ENCODE measurements at places on chromosomes 5 and 9.

- DNase-seq, result no peak
These were observed 33.4 kb downstream of the SEMA5A start for GRCh38 chr5:9512457-9512856.

DNA sequence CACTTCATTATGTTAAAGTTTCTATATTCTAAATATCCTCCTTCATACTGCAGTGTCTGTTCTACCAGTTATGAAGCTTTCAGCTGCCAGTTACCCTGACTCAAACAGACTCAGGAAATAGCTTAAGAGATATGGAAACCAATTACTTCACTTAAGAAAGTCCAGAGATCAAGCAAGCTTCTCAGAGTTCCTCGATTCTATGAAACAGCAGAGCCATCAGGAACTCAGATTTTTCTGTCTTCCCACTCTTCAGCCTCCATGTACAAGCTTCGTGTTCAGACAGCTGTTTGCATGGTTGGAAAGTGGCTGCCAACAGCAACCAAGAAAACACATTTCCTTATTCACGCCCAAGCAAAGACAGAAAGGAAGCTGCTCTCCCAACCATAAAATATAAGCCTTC lies 216.1 kb downstream of the ACTL7B start:
- DNase-seq, result no peak

DNA sequence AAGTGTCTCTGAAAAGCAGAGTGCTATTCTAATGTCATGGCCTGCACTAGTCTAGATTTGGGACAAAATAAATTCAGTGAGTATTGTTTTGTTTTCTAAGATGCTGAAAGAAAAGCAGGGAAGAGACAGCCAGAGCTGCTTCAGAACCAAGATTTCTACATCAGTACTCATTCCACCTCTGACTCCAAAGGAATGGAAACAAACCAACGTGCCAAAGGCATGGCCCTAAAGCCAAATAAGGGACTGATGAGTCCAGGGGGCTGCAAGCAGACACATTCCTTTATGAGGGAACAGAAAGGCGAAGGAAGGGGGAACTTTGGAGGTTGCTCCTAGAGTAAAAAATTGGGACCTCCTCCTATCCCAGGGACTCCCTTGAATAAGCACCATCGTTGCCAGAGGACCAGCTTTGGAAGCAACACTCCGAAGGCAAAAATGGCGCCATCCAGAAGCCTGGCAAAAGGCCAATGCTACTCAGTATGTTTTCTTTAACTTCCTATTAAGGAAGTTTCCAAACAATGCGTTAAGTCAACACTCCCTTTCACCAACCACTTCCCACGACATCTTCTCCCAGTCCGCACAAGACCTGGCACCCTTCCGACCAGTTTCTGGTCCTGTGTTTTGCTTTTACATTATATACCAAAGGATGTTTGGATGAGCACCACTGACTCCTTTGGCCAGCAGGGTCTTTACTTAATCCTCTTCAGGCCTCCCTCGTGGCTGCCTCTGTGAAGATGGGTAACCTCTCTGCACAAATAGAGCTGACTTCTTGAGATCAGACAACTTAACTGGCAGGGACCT lies 31.6 kb downstream of the ADAM19 start:
- no peak for DNase-seq

GRCh38 chr5:171272996-171273970 lies 35.8 kb upstream of the TLX3 start:
- DNase-seq, result no peak
